Heart left ventricle (tissue), 16 donors: ENCODE measurements at places on chromosomes 11 and 22. TPM values are rescaled to one million over a fixed set of nuclear protein-coding genes. Genes with fewer than 3 reads are reported as not detected.

Gene RIC3
- 8.6 TPM for polyA plus RNA-seq

Gene PRR5L
- 3.3 TPM for polyA plus RNA-seq

Gene GLYAT
- 0.15 TPM for polyA plus RNA-seq

Gene ANO9
- 0.19 TPM for polyA plus RNA-seq

Gene CYB5R2
- 2.8 TPM for polyA plus RNA-seq

Gene ISX
- not detected for polyA plus RNA-seq

Gene NCR3LG1
- 0.27 TPM for polyA plus RNA-seq

Gene NOL12
- 29.2 TPM for polyA plus RNA-seq

Gene OR10A2
- not detected for polyA plus RNA-seq

Gene TRMT112
- 186 TPM for polyA plus RNA-seq

Gene TBX10
- polyA plus RNA-seq = not detected

Gene RRP7A
- 29.1 TPM for polyA plus RNA-seq

Gene WNT7B
- not detected for polyA plus RNA-seq

Gene DUSP8
- 10.9 TPM for polyA plus RNA-seq

Gene TMEM258
- polyA plus RNA-seq = 119 TPM

Gene CNGA4
- polyA plus RNA-seq = 0.11 TPM

Gene MMP13
- not detected for polyA plus RNA-seq

Gene THY1
- polyA plus RNA-seq = 16.7 TPM

Gene CHRNA10
- 0.43 TPM for polyA plus RNA-seq

Gene MMP12
- not detected for polyA plus RNA-seq

Gene KRTAP5-4
- polyA plus RNA-seq = not detected

Gene MYEOV
- 0.08 TPM for polyA plus RNA-seq

Gene MFRP
- polyA plus RNA-seq = 0.04 TPM

Gene MS4A7
- polyA plus RNA-seq = 3.5 TPM
